A375 (cell line): ENCODE measurements at places on chromosomes 6 and 20. TPM values are rescaled to one million over a fixed set of nuclear protein-coding genes. Genes with fewer than 3 reads are reported as not detected.

DPPA5 gene
- not detected in 2 replicates for total RNA-seq

TTLL9 gene
- 0.11 TPM in 1 of 2 replicates, not detected in the other for total RNA-seq

PTGIS gene
- 0.05 and 0.08 TPM in 2 replicates for total RNA-seq

HAO1 gene
- 0.08 TPM in 1 of 2 replicates, not detected in the other for total RNA-seq

EBF4 gene
- total RNA-seq: 0.19 and 0.37 TPM in 2 replicates

C20orf173 gene
- total RNA-seq: not detected in 2 replicates

ALDH8A1 gene
- total RNA-seq: 0.88 TPM in 1 of 2 replicates, not detected in the other

C20orf202 gene
- not detected in 2 replicates for total RNA-seq

LPIN3 gene
- total RNA-seq: 1.7 and 2.5 TPM in 2 replicates

SEL1L2 gene
- not detected in 2 replicates for total RNA-seq

TDP2 gene
- total RNA-seq: 9.1 and 11.2 TPM in 2 replicates

GNAS-AS1 gene
- 5.1 and 8.4 TPM in 2 replicates for total RNA-seq

FHL5 gene
- 0.21 and 0.23 TPM in 2 replicates for total RNA-seq

IMPG1 gene
- not detected in 2 replicates for total RNA-seq

BPIFA1 gene
- total RNA-seq: not detected in 2 replicates

PDE7B gene
- 0.96 and 1.6 TPM in 2 replicates for total RNA-seq

TREM2 gene
- total RNA-seq: not detected in 2 replicates

DDAH2 gene
- total RNA-seq: 25.3 and 28.6 TPM in 2 replicates

C6orf52 gene
- total RNA-seq: 0.34 and 0.82 TPM in 2 replicates

TPD52L1 gene
- total RNA-seq: 44.5 and 50.9 TPM in 2 replicates

KIF13A gene
- total RNA-seq: 12.6 and 12.7 TPM in 2 replicates

SLC17A2 gene
- not detected in 2 replicates for total RNA-seq

C20orf204 gene
- 1.8 and 2.1 TPM in 2 replicates for total RNA-seq

VSTM2L gene
- 0.19 TPM in 1 of 2 replicates, not detected in the other for total RNA-seq
